Karpas-422 (cell line): ENCODE measurements at places on chromosomes 4 and X.

- peaks cover 14% of the 10 kb centered on the region for H3K4me1 ChIP-seq
- H3K36me3 ChIP-seq = no peaks in the 10 kb centered on the region
- DNase-seq = no peak
- no peaks in the 10 kb centered on the region for H3K27me3 ChIP-seq
Observed at GRCh38 chrX:24646745-24647182, 383 bp downstream of the PCYT1B start.

DNA sequence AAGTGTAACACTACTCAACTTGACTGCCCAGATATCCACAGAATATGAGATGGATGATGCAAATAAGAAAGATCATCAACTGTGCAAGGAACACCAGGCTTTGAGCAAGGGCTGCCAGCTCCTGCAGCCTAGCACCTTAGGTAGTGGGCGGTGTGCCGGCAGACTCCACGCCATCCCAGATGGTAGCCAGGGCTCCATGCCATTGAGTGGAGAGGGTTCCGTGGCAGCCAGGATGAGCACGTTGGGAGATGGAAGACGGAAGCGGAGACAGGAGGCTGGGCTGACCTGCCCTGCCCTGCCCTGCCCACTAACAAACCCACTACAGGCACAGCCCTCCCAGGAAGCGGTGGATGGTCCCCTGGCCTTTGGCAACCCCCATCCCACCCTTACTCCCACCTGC lies 51.9 kb downstream of the TMPRSS11F start:
- H3K36me3 ChIP-seq = no peaks in the 10 kb centered on the region
- no peaks in the 10 kb centered on the region for H3K4me1 ChIP-seq
- H3K27me3 ChIP-seq = no peaks in the 10 kb centered on the region
- DNase-seq = no peak

DNA sequence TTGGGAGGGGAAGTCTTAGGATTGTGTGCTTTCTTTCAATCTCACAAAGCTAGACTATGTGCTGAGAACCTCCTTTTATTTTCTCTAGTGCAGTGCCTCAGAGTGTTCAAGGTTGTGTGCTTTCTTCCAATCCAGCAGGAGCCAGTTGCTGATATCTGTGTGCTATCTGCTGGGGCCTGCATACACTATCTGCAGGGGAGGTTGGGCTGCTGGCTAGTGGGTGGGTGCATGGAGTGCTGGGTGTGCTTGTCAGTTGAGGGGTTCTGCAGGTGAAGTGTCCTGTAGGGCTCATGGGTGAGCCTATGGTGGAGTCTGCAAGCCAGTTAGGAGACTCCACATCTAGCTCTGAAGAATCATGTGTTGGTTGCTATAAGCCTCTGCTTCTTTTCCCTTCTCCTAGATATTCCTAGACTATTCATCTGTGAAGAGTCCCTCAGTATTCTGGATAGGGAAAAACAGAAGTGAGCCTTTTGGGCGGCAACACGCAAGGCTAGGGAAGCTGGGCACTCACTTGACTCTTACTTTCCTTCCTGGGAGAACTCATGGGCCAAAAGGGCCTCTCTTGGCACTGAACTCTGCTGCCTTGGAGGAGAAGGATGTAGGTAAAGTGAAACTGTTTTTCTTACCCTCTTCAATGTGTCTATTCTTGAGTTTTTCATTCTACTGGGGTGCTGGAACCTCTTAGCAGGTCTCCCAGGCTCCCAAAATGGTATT lies 8.0 kb upstream of the CISD2 start:
- H3K27ac ChIP-seq = no peak overlapping the region
- no peaks in the 10 kb centered on the region for H3K27me3 ChIP-seq
- H3K4me1 ChIP-seq = no peaks in the 10 kb centered on the region; the same call in 1 of the 2 replicates
- H3K4me3 ChIP-seq = no peak overlapping the region
- no peak for DNase-seq

- H3K36me3 ChIP-seq = no peaks in the 10 kb centered on the region
- peak overlapping the region; percentile 49; the same call in 1 of the 2 replicates for H3K27ac ChIP-seq
- no peaks in the 10 kb centered on the region for H3K27me3 ChIP-seq
- DNase-seq = peak; percentile 71
- 0 out of 2 replicates have a peak overlapping the region, but pooled peaks have one; percentile 1 for H3K4me3 ChIP-seq
- peaks cover 24% of the 10 kb centered on the region for H3K4me1 ChIP-seq
Observed at GRCh38 chr4:4344915-4345527, 41.9 kb upstream of the NSG1 start.

DNA sequence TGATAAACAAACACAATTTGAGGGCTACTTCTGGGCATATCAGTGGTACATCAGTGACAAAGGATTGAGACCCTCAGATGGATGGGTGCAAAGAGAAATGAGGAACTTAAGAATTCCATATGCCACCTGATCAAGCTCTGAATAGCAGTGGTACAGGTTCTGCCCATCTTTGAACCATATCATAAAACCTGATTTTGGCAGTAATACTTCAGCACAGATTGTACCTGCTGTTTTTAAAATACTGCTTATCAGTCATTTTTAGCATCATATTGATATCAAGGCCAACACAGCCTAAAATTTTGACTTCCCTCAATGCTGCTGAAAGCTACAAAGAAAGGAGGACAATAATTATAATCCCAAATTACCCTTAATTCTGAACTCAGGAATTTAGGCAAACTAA lies 41.5 kb downstream of the ANK2 start:
- no peak overlapping the region for H3K27ac ChIP-seq
- no peaks in the 10 kb centered on the region for H3K27me3 ChIP-seq
- no peak overlapping the region for H3K4me3 ChIP-seq
- DNase-seq = no peak
